ENCODE measurements at places on chromosomes 2 and 18.
A peak's percentile ranks its signal among the peaks of the same experiment; 100 is the strongest.

DNA sequence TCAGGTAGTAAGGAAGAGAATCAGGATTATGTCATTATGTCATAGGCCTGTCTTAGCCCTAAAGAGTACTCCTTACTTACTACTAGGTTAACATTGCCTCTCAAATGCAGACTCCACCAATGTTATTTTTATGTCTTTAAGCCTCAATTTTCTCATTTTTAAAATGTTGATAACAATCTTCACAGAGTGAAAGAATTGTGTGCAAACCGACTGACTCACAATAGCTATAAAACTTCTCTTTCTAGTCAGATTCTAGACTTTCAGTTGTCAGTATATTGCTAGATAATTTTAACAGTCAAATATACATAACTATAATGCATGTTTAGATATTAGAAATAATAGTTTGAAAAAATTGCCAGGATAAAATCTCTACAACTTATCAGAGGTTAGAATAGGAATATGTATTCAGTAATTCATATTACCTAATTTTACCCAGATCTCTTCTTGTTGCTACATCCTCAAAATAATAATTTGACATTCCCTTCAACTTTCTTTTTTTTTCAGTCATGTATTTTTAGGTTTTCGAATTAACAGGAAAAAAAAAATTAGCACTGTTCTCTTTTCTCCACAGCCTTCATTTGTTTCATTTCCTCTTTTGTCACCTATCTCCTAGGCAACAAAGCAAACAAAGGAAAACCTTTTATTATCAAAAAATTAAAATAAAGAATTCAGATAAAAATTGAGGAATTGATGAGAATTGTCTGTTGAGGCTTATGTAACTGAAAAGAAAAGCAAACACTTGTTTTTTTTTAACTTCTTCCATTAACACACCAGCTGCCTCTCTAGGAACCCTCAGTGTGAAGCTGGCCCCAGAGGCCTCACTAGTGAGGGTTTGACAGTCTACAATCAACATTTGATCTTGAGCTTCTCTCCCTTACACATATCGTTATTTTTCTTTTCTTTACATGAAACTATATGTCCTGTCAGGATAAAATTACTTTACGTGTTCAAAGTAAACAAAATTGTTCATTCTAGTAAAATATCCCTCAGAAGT lies 279.0 kb downstream of the CALCRL start:
- no peak for DNase-seq

DNA sequence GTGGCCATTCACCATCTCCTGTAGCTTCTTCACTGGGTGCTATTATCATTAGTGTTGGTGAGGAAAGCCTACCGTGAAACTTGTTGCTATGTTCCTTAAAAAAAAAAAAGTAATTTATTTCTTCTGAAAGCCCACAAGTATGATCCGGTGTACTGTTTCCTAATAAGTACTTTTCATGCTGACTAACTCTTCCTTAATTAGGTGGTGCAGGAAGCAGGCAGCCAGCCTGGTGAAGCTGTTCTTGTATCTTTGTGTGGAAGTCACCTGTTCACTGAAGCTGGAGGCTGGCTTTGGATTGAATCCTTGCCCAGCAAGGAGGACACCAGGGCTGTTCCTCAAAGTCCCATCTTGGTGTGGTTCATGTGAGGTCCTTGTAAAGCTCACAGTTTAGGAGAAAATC lies 321.7 kb upstream of the THSD7B start:
- no peak for DNase-seq

DNA sequence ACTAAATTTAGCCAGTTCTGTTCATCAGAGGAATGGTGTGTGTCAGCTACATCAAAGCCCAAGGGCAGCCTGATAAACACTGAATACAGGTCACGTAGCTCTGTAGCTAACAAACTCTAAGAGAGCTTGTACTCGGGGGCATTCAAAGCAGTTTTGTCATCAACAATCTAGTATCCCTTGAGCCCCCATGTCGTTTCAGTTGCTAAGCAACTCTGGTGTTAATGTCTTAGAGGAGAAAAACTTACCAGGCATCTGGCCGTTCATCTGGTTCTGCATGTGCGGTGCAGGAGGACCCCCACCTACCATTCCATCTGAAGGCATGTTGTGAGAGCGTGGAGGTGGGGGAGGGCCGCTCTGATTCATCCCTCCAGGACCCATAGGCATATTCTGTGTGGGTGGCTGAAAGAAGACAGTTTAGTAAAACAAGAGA lies 33.1 kb downstream of the SS18 start:
- DNase-seq, result no peak

DNA sequence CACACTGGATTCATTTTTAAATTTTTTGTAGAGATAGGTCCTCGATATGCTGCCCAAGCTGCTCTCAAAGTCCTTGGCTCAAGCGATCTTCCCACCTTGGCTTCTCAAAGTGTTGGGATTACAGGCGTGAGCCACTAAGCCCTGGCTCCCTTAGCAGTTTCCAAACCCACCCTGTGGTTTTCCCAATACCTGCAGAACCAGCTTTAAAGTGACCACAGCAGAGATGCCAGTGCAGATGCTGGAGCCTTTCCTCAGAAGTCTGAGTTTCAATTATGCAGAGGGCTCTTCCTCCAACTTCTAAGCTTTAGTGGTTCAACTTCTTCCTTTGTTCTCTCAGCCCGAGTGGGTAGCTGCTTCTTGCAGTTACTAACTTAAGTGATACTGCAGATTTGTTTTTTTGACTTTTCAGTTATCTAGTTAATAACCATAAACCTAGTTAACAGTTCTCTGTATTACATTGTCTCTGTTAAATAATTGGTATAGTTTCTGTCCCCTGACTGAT lies 8.1 kb upstream of the HAAO start:
- DNase-seq, result no peak

GRCh38 chr2:233100192-233100998 lies 40.3 kb downstream of the INPP5D start:
- DNase-seq, result no peak

- no peak for DNase-seq
These were observed 386.5 kb downstream of the DLGAP1 start for GRCh38 chr18:4068552-4069158.

DNA sequence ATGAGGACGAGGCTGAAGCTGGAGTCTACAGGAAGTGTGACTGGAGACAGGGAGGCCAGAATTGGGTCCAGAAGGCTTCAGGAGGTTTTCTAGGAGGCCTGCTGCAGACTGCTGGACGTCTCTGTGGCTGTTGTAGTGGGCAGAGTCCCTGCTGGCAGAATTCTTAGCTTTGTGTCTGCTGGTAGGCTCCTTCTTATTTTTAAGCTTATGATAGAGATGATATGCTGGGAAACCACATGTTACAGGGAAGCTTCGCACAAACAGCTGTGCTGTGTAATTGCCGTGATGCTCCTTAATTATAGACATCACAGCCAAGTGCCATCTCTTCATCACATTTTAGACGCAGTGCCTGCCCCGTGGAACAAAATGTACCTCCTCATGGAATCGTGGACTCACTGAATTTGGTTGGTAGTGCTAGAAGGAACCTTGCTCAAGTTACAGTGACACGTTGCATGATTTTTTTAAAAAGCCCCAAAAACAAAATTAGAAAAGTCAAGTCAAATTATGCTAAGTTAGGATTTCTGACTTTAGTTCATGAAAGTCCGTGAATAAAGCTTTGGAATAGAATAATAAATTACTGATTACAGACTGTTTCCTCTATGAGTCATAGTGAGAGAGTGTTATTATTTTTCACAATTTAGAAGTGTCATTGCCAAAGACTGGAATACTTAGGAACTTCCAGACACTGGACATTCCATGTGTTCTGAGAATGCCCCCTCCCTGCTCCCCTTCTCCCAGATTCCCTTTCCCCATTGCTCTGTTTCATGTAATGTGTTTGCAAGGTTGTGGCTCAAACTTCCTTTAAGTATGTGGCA lies 144.1 kb downstream of the FHOD3 start:
- peak; percentile 68 for DNase-seq

GRCh38 chr2:60634438-60634837 lies 81.0 kb upstream of the BCL11A start:
- DNase-seq, result no peak

DNA sequence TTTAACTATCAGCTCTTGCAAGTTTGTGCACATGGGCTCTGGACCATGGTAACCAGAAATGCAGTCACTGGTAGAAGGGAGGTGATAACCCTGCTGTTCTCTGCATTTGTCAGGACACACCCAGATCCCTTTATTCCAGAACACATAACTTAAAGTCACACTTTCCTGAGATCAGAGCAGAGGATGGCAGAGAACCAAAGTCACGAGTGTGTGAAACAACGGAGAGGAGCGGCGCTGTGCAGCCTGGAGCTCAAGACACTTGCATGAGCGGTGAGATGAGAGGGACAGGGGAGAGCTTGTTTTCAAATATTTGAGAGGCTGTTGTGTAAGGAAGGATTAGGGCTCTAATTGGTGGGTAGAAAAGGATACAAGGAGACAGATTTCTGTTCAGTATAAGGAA lies 43.3 kb upstream of the AAK1 start:
- DNase-seq, result no peak

DNA sequence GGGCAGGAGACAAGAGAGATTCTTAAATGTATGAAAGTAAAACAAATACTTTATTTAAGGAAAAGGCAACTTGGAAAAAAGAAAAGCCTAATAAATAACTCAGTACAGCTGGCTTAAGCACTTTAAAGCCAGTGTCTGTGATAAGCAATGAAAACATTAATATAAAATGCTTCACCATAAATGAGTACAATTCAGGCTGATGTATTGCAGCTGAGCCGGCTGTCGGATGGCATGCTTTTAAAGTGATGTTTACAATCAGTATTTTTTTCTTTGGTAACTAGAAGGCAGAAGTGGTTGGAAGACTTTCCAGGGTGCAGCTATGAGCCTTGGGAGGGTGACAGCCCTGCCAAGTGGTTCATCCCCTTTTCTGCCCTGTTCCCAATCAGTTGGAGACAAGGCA lies 58.7 kb upstream of the CELF4 start:
- no peak for DNase-seq

DNA sequence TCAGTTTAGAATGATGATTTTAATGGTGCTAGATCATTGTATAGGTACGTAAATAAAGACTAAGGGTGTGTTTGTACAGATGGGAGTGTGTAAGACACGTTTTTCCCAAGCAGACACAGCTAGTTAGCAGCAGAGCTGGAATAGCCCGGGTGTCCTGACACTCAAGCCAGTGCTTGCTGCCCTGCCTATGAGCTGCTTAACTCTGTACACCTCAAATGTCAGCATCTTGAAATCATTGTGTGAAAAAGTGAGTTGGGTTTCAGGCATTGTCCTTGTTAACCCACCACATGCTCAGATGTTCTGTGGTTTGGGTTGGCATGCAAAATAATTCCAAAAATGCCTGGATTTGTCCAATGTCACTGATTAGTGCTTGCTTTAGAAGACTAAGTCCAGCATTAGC lies 13.0 kb upstream of the TET3 start:
- DNase-seq, result no peak

DNA sequence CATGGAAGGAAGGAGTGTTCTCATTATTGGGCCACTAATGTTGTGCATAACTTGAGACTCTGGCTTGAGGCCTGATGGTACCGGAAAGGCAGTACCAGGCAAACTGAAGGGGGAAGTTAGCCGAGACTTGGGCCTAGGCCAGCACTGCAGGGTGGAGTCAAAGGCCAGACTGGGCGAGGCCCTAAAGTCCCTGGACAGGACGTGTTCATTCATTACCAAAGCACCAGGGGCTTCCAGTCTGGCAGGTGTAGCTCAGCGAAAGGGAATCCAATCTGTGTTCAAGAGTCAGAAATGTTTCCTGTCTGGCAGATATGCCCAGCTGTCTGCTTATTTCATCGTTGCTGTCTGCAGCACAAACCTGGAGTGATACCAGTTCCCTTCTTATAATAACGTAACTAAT lies 4.7 kb upstream of the ITSN2 start:
- DNase-seq, result no peak

DNA sequence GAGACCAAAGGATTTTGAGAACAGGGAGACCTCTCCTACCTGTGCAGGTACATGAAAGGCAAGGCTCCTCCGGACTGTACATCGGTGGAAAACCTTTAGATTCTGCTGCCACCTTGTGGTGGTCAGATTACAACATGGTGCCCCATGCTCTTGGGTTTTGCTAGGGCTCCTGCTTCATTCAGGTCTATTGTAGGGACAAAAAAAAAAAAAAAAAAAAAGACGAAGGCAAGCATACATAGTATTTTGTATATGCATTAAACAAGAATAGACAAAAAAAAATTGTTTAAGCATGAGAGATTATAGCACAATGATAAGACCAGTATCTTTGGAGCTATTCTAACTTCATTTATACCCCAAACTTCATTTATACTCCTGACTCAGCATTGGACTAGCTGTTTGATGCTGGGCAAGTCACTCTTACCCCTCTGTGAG lies 27.4 kb upstream of the SPR start:
- DNase-seq, result no peak

GRCh38 chr2:64093341-64093740 lies 50.9 kb downstream of the PELI1 start:
- DNase-seq, result no peak

- DNase-seq, result no peak
These were observed 109.4 kb downstream of the CALCRL start for GRCh38 chr2:187338679-187339121.

DNA sequence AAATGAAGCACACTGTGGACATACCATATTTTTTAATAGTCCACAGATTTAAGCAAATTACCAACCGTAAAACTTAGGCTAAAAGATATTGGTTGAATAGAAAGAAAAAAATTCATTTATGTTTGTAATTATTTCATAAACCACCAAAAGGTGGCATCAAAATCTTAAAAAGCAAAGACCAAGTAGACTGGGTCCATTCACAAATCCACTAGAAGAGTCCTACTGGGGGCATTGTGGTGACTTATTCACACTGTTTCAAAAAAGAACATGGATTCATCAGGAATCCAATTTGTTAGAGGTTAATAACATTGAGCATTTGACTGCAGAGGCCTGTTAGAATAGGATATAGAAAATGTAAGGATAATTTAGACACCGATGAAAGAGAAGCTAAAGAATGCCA lies 194.9 kb upstream of the KYNU start:
- DNase-seq, result no peak

- peak; percentile 49 for DNase-seq
These were observed 746.4 kb downstream of the SLC4A3 start for GRCh38 chr2:220373878-220374277.

DNA sequence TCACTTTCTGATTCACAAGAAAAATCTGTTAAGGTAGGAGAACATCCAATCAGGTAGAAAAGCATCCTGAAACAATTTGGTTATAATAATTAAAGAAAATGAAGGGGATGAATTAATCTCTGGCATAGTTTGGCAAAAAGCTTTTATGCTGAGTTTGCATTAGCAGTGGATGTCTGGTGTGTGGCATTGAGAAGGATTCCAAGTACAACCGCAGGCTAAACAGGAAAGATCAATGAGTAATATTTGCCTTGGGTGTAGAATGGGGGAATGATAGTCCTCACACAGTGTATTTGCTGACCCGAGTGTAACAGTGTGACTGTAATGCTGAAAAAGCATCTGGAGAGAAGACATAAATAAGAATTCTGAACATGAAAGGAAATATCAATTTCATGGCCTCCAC lies 68.3 kb upstream of the SESTD1 start:
- DNase-seq, result no peak

DNA sequence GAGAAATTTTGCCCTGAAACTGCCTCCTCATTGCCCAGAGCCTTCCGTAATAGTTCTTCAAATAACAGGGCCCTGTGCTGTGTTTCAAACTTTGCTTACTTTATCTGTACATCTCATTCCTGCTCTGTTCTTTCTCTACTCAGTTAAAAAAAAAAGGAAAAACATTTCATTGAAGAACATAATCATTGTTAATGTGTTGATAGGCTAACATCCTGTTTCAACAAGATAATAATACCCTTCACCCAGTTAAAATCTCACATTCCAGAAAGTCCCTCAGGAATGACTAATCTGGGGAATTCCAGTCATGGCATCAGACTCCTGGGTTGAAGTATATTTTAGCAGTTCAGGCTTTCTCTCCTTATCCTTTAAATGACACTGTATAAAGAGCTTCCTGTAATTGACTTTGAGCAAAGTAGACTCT lies 45.6 kb upstream of the ITGAV start:
- DNase-seq, result no peak

All from AG04449 (cell line).